AG09309 (cell line): ENCODE measurements at places on chromosomes 5 and 9.

GRCh38 chr5:88718736-88719135, 164.2 kb downstream of the MEF2C start:
- DNase-seq: no peak

- DNase-seq: no peak
These were observed 713.9 kb downstream of the EFNA5 start for GRCh38 chr5:106956886-106957285.

DNA sequence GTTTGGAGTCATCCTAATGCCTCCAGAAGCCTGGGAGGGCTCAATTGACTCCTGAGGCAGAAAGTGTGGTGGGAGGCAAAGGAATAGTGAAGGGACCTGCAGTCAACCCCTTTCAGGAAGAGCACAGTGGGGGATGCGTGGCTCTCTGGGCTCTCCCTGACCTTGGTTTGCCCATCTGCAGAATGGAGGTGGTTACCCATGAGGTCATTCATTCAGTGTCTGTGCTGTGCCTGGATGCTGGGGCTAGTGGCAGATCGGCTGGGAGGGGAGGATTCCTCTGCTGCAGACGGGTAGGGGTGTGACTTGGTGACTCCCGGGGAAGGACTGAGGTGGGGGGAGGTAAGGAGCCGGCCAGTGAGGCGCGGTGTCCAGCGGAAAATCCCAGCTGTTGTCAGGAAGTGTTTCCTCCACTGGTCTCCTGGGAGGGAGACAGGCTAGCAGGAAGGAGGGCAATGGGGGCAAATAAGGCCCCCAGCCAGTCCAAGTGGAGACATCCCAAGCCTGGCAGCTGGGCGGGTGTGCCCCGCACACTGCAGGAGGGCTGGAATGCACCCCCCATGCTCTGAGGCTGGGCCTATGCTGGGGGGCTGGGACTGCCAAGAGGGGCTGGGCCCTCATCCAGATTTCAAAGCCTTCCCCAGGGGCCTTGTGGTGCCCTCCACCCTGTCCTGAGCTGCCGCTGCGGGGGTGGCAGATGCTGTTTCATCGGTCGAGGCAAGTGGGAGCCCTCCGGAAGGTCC, 10.9 kb downstream of the CXXC5 start:
- DNase-seq: no peak

- DNase-seq: no peak
These were observed 133.8 kb downstream of the LIFR start for GRCh38 chr5:38422622-38423021.

DNA sequence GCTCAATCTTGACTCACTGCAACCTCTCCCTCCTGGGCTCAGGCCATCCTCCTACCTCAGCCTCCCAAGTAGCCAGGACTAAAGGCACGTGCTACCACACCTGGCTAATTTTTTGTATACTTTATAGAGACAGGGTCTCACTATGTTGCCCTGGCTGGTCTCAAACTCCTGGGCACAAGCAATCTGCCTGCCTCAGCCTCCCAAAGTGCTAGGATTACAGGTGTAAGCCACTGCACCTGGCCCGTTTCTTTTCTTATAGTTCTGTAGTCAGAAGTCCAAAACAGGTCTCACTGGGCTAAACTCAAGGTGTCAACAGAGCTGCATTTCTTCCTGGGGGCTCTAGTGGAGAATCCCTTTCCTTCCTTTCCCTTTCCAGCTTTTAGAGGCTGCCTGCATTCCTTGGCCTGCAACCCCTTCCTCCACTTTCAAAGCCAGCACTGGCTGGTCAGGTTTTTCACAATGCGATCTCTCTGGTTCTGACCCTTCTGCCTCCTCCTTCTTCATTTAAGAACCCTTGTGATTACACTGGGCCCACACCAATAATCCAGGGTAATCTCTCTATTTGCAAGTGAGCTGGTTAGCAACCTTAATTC, 16.3 kb downstream of the IRF1 start:
- DNase-seq: no peak

- no peak for DNase-seq
These were observed 48.4 kb upstream of the PWWP2A start for GRCh38 chr5:160167624-160168165.

GRCh38 chr5:174325961-174326360, 280.5 kb downstream of the NSG2 start:
- no peak for DNase-seq

DNA sequence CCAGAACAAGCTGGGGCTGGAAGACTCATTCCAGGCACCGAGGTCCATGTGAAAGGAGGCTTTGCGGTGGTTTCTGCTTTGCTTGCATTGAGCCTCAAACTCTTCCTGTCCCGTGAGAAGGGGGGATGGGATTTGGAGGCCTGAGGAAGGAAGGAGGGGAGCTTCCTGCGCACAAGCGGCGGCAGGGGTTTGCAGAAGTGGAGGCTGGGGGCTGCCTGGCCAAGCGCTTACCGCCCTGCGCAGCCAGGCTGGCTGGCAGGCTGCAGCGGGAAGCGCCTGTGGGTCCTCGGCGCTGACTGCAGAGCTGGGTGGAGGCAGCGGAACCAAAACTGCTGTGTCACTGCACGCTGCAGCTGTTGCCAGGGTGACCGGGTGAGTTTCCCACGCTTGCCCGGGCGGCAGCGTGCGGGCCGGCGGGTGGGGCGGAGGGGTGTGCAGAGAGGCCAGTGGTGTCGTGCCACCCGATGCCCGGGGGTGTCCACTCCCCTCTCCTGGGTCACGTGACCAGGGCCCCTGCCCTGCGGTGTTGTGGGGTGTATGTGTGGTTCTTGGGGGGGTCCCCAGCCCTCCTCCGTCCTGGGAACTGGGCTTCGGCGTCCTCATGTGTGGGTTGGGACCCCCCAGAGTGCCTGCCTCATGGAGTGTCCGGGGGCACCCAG, 81.0 kb downstream of the RXRA start:
- peak; percentile 83 for DNase-seq

GRCh38 chr5:3590967-3591900, 4.4 kb upstream of the IRX1 start:
- DNase-seq: no peak

DNA sequence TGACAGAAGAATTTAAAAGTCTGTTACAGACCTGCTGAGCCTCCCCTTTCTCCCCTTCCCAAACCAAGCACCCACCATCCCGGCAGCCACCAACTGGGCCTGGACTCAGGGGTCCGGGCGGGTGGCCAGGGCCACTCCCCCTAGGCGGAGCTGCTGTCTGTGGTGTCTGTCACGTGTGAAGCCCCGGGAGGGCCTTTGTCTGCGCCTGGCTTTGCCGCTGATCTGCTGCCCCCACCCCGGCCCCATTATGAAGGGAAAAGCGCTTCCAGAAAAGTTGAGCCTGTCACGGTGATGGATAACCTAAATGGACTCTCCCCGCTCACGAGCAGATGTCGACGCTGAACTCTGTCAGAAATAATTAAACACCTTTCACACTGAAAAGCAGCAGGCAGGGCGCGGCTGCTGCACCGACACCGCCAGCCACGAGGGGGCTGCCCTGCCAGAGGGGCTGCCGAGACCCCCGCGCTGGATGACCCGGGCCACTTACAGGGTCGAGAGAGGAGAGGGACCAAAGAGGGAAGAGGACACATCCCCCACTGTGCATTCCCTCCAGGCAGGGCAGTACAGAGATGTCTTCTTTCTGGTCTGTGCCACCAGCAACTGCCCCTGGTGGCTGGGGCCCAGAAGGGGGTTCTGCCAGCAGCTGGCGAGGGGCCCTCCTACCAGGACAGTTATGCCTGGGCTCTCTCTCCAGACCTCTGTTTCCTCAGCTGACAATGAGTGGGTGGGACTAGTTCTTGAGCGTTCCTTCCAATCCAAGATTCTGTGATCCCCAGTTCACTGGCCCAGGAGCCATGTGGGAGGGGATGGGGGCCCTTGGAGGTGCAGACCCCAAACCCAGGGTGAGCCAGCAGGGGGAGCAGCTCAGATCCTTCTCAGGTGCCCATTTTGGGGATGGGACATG, 36.0 kb upstream of the BARHL1 start:
- DNase-seq: no peak

- DNase-seq: no peak
These were observed 120.0 kb upstream of the KLF9 start for GRCh38 chr9:70534471-70534870.

DNA sequence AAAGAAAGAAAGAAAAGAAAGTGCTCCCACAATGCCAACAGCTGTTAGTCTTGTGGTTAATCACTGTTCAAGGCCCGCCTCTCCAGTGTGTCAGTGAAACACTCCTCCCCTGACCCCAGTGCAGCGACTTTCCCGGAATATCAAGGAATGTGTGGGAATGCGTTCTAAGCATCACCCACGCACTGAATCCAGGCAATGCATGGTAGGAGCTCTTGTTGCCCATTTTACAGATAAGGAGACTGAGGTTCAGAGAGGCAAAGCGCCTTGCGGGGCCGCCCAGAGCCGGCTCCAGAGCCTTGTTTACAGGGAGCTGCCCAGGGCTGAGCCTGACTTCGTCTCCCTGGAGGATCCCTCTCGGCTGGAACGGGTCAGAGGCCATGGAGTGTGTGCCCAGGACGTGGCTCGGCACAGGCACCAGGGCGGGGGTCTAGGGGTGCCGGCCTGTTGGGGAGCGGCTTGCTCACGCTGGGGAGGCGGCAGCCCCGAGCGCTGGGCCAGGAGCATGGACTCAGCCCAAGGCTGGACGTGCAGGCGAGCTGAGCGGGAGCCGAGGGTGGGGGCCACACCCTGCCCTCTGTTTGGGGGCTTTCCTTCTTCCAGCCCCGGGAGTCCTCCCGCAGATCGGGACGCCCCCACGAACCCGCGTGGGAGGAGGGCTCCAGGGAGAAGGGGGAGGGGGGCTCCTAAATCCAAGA, 823 bp downstream of the ST6GALNAC6 start:
- DNase-seq: peak; percentile 74

GRCh38 chr9:121398374-121398773, 28.3 kb upstream of the STOM start:
- peak; percentile 99 for DNase-seq

- no peak for DNase-seq
These were observed 211.0 kb downstream of the OSTF1 start for GRCh38 chr9:75299324-75299723.

DNA sequence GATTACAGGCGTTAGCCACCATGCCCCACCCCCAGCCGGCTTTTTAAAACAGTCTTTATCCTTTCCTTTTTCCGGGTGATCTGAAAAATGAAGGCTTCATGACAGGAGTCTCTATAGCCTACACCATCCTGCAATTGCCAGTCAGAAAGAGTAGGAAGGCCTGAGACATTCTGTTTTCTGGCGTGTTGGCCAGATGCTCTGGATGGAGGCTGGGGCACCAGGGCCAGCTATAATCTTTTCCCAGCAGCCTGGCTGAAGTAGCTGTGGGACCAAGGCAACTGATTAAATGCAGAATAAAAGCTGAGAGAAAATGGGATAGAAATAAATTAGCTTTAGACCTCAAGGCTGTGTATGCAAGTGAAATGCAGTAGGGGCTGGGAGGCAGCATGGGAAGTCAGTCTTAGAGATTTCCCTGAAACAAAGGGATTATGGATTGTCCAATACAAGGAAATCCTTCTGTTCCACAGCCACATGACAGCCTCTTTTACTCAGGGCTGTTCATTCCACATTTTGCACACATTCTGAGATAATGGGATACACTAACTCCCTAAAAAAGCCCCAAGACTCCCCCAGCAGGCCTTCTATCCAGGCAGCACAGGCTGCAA, 116.0 kb upstream of the LRRTM2 start:
- DNase-seq: no peak

GRCh38 chr5:89451263-89451662, 568.3 kb upstream of the MEF2C start:
- DNase-seq: no peak

DNA sequence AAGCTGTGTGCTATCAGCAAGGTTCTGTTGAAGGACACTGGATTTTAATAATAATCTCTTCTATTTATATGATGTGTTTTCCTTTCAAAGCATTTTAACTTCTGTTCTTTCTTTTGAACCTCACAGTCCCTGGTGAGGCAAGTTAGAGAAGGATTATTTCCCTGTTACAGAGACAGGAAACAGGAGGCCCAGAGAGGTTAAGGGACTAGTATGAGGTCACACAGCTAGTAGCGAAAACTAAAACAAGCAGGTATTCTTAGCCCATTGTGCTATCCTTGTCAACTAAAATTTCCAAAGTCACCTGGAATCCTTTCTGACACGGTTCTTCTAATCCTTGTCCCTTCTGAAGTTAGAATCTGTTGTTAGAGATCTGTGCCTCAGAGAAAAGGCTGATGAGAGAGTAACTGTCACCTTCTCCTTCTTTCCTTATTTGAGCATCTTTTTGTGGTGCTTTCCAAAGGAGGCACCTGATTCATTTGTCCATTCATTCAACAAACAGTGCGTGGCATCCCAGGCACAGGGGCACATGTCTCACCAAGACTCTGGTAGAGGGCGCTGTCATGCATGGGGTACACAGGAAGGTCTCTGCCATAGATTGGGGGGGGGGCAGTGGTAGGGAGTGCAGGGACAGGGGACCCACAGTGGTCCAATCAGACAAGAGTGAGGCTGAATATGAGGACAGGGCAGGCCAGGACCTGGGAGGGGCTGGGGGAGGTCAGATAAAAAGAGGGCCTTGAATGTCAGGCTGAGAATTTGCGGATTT, 61.5 kb downstream of the CRB2 start:
- no peak for DNase-seq

DNA sequence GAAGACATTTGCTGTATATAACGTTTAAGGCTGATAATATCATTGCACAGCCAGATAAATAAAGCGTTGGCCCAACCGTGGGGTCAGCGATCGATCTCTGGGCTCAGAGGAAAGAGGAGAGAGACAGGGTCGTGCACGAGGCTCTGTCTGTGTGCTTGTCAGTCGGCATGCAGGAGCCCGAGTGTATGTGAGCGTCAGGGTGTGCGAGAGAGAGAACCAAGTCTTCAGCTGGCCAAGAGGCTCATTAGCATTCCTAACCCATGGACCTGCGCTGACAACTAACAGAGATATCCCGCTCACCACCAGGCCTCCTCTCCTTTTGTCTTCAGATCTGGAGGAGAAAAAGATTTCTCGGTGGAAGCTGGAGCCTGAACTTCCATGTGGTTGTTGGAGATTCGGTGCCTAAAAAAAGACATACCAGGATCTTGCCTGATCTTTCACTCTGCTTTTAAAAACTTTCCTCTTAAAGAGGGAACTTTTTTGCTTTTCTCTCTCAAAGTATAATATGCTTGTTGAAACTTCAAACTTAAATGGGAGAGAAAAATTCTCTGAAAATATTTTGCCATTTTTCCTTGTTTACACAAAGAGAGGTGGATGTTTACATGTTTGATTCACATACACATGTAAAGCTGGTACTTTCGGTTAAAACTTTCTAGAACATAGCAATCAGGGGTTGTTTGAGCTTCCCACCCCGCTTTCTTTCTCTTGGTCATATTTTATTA, 16.5 kb downstream of the NR2F1 start:
- DNase-seq: no peak
